ENCODE measurements at places on chromosomes 16 and 17.

DNA sequence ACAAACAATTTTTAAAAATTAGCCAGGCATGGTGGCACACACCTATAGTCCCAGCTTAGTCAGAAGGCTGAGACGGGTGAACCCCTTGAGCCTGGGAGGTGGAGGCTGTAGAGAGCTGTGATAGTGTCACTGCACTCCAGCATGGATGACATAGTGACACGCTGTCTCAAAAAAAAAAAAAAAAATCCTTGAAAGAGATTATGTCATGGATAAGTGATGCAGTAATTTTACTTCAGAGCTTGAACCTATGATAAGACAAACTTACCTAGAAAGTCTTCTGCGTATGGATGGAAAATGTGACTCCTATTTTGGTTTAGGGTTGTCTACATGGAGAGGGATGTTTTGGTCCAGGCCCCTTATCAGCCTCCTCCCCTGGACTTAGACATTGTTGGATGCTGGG, 51.8 kb downstream of the ELAC2 start:
- no peak for DNase-seq

DNA sequence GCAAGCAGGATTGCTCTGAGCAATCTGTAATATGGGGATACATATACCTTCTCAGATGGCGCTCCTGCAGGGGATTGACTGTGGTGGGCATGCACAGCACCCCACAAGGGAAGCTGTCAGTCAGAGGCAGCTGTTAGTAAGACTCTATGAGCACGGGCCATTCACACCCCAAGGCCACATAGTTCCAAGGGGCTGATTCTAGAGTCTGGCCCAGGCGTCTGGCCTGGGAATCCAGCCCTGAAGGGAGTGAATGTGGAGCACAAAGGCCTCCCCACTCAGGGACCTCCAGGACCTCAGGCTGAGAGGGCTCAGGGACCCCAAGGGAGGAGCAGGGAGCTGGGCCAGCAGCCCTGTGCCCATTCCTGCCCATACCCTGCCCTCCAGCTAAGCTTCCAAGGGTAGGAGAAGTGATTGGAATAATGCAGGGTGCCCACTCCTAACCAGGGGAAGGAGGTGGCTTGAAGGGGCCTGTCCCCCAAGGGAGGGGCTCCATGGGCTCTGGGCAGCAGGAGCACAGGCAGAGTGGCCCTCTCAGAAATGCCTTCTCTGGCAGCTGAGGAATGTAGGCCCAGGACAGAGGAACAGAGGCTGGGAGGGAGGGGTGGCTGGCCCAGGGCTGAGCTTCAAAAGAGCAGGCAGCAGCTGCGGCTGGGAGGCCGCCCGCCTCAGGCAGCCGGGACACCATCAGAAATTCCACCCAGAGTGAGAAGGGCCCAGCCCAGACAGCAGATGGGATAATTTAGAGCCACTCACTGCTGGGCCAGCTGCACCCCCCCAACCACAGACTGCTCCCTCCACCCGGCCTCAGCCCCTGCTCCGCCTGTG, 48.9 kb upstream of the MRPS23 start:
- DNase-seq = no peak

GRCh38 chr16:75019007-75019406, 20.2 kb downstream of the ZNRF1 start:
- no peak for DNase-seq

DNA sequence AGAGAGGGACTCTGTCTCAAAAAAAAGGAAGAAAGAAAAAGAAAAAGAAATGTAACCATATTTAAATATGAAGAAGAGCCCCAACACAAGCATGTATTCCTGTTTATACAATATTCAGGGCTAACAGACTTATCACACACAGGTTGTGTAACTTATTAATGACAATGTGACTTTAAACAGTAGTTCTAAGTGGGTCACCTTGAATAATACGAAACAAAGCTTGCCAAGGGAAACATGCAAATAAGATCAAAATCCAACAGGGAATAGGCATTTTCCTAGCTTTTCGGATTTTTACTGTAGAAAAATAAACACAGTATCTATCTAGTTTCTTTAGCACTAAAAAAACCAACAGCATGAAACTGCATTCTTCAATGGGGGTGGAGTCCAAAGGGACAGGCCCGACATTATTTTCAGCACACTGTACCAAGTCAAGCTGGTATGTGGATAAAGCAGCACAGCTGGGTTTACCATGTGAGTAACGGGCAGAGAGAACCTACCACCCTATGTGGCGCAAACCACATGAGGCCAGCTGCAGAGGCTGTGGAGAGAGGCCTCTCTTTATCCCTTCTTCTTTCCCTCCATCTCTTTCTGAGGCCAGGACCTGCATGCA, 45.3 kb downstream of the TOM1L2 start:
- DNase-seq = no peak

- DNase-seq = no peak
Measured at GRCh38 chr17:38421871-38422827, 6.1 kb upstream of the ARHGAP23 start.

GRCh38 chr17:7809086-7809790, 24.8 kb upstream of the KDM6B start:
- DNase-seq = no peak

DNA sequence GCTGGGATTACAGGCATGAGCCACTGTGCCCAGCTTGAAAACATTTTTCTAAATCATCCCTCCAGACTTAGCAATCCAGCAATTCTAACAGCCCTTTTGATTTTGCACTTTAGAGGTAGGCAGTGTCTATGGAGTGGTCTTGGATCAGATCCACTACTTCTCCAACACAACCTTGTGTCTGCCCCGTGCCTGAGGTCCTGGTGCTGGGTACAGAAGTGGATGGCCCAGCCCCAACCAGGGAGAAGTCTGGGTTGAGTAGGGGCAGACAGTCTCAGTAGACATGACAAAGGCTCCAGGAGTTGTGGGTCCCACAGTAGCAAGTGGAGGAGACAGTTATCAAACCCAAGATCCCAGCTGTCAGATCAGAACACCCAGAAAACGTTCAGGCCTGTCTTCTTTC, 71.9 kb upstream of the CACNG5 start:
- no peak for DNase-seq

- DNase-seq = no peak
Measured at GRCh38 chr16:67236563-67237395, 9.8 kb downstream of the TMEM208 start.

- DNase-seq = no peak
Measured at GRCh38 chr16:48811478-48811877, 201.5 kb upstream of the N4BP1 start.

GRCh38 chr16:11672206-11673090, 4.2 kb downstream of the SNN start:
- DNase-seq = no peak

DNA sequence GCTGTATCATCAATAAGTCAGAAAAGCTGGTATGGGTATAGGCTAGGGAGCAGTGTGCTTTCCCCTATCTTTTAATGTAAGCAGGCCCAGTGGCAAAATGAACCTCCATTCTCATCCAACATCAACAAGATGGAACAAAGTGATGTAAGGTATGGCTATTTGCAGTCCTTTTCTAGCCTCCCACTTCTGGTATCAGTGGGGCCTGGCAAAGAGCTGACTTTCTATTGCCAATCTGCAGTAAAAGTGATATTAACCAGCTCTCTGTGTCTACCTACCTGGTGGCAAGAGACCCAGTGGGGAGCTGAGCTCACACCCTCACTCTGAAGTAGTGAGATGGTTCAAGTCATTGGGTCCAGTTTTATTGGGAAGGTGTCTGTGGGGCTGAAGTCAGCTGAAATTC, 1492.6 kb downstream of the CDH11 start:
- no peak for DNase-seq

DNA sequence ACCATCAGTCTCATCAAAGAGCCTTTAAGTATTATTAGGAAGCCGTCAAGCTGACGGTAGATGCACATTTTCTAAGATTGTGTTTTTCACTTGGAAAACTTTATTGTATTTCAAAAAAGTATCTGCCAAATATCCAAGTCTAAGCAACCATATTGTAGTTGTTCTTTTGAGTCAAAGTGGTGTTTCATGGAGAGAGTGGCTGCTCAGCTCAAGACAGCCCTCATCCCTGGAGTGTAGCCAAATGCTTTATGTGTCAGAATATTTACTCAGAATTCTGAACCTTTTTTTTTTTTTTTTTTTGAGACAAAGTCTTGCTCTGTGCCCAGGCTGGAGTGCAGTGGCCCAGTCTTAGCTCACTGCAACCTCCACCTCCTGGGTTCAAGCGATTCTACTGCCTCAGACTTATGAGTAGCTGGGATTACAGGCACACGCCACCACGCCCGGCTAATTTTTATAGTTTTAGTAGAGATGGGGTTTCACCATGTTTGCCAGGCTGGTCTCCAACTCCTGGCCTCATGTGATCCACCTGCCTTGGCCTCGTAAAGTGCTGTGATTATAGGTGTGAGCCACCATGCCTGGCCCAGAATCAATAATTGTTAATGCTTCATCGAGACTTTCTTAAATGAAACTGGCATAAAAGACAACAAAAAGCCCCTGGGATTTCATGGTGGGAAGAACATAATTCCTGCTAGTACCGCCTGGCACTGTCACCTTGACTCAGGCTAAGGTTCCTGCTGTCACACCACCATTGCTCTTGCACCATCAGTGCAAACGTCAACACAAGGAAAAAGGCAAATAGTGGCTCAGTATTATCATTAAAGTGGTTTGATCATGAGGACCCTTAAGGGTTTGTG, 45.5 kb downstream of the PRKCA start:
- DNase-seq = no peak

GRCh38 chr17:38893607-38894006, 23.7 kb downstream of the LASP1 start:
- no peak for DNase-seq

- no peak for DNase-seq
Measured at GRCh38 chr17:79075446-79075750, 774 bp downstream of the ENGASE start.

DNA sequence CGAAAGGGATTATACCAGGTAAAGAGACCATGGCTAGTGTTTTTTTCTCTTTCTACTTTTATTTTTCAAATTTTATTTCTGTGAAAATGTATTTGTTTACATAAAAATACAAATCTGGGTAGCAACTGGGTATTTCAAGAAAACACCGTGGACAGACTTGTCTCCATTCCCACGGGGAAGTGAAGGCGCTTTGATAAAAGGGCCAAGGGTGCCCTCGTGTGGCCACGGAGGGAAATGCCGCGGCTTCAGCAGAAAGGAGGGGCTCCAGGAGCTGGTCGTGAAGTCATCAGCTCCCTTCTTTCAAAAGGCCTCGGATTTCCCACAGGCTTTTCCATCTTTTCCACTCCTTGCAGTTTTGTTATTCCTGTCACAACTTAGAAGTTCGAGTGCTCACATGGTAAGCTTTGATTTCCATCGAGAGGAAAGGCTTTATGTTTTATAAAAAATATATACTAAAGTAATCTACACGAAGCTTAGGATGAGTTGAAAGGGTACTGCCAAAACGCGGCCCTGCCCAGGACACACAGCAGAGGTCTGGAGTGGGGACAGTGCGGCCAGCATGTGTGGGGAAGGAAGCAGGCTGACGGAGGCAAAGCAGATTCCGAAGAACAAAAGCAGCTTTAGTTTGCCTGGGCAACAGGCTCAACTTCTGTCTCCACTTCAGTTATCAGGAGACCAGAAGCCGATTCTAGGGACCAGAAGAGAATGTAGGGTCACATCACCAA, 15.3 kb upstream of the MNT start:
- peak; percentile 76 for DNase-seq

- no peak for DNase-seq
Measured at GRCh38 chr17:13576661-13577526, 24.8 kb downstream of the HS3ST3A1 start.

DNA sequence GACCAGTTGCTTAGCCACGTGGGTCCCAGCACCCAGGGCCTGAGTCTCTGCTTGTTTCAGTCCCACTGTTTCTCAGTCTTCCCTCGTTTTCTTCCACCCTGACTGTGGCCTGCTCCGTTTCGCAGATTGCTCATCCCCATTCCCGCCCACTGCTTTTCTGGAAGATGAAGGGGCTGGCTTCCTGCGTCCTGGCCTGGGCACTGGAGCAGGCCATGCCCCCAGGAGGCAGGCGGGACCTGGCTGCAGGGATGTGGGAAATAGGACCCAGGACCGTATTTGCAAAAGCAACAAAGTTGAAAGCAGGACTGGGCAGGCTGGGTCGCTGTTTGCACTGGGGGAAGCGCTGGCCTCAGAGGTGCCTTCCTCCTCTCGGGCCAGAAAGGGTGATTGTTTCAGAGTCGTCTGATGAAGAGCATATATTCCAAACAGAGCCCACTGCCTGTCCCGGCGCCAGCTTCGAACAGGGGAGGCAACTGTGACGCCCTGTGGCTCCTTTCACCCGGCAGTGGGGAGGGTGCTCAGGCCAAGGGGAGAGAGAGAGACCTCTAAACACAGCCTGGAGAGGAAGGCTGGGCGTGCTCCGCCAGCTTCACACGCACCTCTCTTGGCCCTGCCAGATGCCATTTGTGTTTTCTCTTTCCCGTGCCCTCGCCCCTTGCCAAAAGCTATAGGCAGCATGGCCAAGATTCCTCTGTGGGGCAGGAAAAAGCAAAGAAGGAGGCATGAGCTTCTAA, 108.6 kb downstream of the CMIP start:
- DNase-seq = no peak

DNA sequence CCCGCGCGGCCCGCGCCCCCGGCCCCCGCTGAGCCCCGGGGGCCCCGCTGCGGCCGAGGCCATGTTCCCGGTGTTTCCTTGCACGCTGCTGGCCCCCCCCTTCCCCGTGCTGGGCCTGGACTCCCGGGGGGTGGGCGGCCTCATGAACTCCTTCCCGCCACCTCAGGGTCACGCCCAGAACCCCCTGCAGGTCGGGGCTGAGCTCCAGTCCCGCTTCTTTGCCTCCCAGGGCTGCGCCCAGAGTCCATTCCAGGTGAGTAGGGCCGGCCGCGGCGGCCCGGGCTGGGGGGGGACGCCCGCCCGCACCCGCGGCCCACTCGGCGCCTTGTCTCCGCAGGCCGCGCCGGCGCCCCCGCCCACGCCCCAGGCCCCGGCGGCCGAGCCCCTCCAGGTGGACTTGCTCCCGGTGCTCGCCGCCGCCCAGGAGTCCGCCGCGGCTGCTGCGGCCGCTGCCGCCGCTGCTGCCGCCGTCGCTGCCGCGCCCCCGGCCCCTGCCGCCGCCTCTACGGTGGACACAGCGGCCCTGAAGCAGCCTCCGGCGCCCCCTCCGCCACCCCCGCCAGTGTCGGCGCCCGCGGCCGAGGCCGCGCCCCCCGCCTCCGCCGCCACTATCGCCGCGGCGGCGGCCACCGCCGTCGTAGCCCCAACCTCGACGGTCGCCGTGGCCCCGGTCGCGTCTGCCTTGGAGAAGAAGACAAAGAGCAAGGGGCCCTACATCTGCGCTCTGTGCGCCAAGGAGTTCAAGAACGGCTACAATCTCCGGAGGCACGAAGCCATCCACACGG, 504 bp downstream of the MAZ start:
- peak; percentile 57 for DNase-seq

DNA sequence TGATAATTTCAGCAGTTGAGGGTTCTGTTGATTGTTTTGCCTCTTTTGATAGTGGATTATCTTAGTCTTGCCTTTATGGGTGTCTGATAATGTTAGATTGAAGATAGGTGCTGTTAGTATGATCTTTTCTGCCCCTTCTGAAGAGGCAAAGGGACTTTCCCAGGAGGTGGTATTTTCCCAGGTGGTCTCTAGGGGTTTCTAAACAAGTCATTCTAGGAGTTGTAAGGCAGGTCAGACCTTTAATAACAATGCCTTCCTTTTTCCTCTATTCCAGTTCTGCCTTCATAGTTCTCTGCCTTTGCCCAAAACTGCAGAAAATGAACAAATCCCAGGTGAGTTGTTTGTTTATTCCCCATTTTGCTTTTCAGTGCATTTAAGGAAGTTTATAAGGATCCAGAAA, 4.3 kb downstream of the ZFP1 start:
- no peak for DNase-seq

- no peak for DNase-seq
Measured at GRCh38 chr17:67043283-67043682, 1.1 kb upstream of the CACNG1 start.
